Myocyte (in vitro differentiated cells): ENCODE measurements at places on chromosomes 7 and 10. TPM values are rescaled to one million over a fixed set of nuclear protein-coding genes. Genes with fewer than 3 reads are reported as not detected.

The XRCC2 gene
- total RNA-seq = 0.62 and 0.88 TPM in 2 replicates

The RBP4 gene
- 0.42 TPM in 1 of 2 replicates, not detected in the other for total RNA-seq

The SRGN gene
- total RNA-seq = 51.7 and 51.8 TPM in 2 replicates

The SPDYE3 gene
- not detected in 2 replicates for total RNA-seq

The TAS2R4 gene
- total RNA-seq = 0.40 and 0.68 TPM in 2 replicates

The PCDH15 gene
- not detected in 2 replicates for total RNA-seq

The IFIT5 gene
- total RNA-seq = 19.5 and 21.6 TPM in 2 replicates

The MKI67 gene
- 0.29 and 3.2 TPM in 2 replicates for total RNA-seq

The IQUB gene
- 0.99 and 1.1 TPM in 2 replicates for total RNA-seq

The WDFY4 gene
- 0.03 TPM in 1 of 2 replicates, not detected in the other for total RNA-seq

The CALY gene
- total RNA-seq = 0.16 TPM in 1 of 2 replicates, not detected in the other

The TET1 gene
- total RNA-seq = 5.2 and 6.0 TPM in 2 replicates

The C10orf67 gene
- not detected in 2 replicates for total RNA-seq

The IFRD1 gene
- total RNA-seq = 64.9 and 90.7 TPM in 2 replicates
